ENCODE measurements at places on chromosomes 7 and 10. TPM values are rescaled to one million over a fixed set of nuclear protein-coding genes. Genes with fewer than 3 reads are reported as not detected.
A peak's percentile ranks its signal among the peaks of the same experiment; 100 is the strongest.

- no peak for DNase-seq
These were observed 4.7 kb downstream of the CRCP start for GRCh38 chr7:66119245-66119850.

- no peak for DNase-seq
These were observed 137.2 kb upstream of the EFCAB10 start for GRCh38 chr7:105718511-105718925.

DNA sequence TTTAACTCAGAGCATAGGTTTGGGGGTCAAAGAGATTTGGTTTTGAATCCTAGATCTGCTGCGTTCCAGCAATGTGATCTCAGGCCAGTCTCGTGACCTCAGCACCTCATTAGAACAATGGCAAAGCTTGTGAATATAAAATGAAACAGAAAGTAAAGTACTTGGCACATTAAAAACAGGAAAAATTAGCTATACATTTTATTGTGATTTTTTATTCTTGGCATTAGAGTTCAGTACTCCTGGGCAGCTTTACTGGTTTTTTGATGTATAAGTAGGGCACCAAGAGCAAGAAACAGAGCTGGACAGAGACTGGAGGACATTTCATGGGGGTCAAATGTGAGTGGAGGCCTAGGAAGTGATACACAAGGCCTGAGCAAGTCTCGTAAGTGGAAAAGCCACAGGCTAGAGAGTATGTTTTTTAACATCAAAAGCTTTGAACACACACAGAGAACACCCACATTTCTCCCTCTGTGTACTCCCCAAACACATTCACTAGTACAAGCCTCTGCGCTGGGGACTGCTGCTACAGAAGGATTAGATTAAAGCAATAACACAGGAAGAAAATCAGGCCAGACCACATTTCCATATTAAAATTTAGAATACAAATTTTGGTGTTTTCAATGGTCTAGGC, 157.2 kb upstream of the SLC25A13 start:
- no peak for DNase-seq

GRCh38 chr7:42947521-42947920, 15.3 kb downstream of the MRPL32 start:
- DNase-seq = no peak

DNA sequence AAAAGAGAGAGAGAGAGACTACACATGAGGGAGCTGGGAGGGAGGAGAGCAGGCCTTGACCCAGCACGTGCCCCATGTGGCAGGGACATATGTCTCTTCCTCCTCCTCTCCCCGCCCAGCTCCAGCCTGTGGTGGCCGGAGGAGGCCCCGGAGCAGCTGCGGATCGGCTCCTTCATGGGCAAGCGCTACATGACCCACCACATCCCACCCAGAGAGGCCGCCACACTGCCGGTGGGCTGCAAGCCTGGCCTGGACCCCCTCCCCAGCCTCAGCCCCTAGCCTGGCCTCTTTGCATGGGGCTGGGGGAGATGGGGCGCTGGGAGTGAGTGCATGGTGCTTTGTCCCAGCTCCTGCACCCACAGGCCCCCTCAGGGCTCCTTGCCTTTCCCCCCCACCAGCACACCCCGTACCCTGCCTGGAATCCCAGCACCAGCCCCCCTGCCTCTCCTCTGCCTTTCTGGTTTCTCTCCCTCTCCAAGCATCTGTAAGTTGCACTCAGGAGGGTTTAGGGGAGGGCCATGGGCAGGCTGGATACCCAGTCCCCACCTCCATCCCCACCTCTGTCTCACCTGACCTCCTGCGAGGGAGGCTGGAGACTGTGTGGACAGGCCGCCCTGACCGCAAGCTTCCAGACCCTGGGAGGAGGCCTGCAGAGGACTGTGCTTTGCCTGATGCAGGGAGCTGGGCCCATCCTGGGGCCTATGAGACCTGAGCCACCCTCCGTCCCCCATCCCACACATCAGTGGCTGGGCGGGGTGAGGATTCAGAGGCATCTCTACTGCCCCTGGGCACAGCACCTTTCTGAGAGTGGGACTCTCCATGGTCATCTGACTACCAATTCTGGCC, 4.8 kb downstream of the UPK3B start:
- DNase-seq = peak; percentile 7

- DNase-seq = no peak
These were observed 16.8 kb downstream of the LIPM start for GRCh38 chr10:88819290-88819689.

- DNase-seq = no peak
These were observed 43.1 kb downstream of the MET start for GRCh38 chr7:116715077-116715476.

DNA sequence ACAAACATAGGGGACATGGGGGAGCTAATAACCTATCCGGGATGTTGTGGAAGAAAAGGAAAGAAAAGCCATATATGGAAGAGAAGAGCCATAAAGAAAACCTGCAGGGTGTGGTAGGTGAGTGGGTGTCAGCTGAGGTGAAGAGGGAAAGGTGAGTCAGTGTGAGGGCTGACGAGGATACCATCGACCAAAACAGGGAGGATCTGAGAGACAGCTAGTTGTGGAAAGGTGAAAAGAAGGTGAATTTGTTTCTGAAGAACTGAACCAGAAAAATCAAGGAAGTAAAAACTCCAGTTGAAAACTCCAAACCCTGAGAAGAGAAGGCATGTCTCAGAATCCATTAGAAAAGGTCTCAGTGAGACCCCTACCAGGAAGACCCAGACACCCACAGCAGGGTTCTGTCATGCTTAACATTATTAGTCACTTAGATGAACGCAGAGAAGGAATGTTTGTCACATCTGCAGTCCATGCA, 4.1 kb downstream of the BLNK start:
- DNase-seq = no peak

GRCh38 chr7:3206101-3206500, 95.0 kb upstream of the SDK1 start:
- DNase-seq = no peak

DNA sequence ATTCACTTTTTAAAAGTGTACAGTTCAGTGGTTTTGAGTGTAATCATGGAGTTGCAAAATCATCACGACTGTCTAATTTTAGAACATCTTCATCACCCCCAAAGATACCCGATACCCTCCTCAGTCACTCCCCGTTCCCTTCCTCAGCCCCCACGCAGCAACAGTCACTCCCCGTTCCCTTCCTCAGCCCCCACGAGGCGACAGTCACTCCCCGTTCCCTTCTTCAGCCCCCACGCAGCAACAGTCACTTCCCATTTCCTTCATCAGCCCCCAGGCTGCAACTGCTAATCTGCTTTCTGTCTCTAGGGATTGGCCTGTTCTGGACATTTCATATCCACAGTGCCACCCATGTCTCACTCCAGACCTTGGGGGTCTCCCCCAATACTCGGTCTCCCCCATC, 161.6 kb upstream of the PPP2R2D start:
- no peak for DNase-seq

DNA sequence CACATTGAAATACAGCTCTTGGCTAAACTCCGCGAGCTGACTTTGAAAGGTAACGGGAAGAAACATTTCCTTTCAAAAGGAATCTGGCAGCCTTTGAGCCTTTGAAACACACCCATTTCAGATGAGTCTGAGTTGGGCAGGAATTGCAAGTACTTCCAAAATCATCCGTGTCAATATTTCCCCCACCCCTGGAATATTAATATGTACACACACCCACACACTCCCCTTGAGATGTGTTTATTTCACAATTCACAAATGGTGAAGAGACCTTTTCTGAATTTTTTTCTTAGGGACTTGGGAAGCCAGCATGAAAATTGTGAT, 438.7 kb upstream of the NRP1 start:
- no peak for DNase-seq

DNA sequence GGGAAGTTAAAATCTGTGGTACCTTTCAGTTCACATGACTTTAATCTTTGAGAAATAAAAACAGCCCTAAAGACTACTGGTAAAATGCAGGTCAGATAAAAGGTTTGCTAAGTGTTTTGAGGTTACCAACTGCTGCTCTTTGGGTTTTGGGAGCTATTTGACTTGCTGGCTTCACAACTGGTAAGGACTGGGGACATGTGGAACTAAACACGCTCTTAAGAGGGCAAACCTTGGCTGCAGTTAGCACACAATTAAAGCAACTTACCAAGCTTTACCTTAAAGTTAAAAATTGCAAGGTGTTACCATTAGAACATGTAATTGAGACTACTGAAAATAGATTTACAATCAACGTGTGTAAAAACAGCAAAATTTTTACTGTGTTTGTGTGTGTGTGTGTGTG, 220.2 kb downstream of the PHF14 start:
- no peak for DNase-seq

DNA sequence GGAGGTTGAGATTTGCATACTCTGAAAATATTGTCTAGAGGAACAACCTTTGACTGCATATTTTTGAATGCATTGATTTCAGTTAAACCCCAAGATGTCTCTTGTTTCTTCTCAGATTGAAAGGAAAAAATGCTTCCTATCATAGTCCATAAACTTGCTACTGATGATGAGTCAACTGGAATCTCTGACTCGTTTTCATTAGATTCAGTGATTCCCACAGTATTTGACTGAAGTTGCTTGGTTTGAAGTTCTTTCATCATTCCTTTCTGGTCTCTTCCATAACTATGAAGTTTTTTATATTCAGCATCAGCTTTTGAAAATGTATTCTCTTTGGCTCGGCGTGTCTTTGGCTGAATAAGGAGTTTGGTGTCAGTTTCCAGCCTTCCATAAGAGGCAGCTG, 10.7 kb downstream of the PEX1 start:
- no peak for DNase-seq

CNNM1 gene
- not detected for total RNA-seq

GNGT1 gene
- total RNA-seq = not detected

ZNF479 gene
- not detected for total RNA-seq

BAIAP2L1 gene
- total RNA-seq = 2.3 TPM

POT1 gene
- total RNA-seq = 14.9 TPM

SPDYE2B gene
- not detected for total RNA-seq

GRM3 gene
- not detected for total RNA-seq
